ENCODE measurements at places on chromosomes 3 and 15. TPM values are rescaled to one million over a fixed set of nuclear protein-coding genes. Genes with fewer than 3 reads are reported as not detected.

The TNIK gene
- total RNA-seq: 3.1 TPM

The RNF168 gene
- total RNA-seq: 17.5 TPM

The GP9 gene
- total RNA-seq: not detected

The PCOLCE2 gene
- total RNA-seq: 7.7 TPM

The SCAPER gene
- total RNA-seq: 5.4 TPM

DNA sequence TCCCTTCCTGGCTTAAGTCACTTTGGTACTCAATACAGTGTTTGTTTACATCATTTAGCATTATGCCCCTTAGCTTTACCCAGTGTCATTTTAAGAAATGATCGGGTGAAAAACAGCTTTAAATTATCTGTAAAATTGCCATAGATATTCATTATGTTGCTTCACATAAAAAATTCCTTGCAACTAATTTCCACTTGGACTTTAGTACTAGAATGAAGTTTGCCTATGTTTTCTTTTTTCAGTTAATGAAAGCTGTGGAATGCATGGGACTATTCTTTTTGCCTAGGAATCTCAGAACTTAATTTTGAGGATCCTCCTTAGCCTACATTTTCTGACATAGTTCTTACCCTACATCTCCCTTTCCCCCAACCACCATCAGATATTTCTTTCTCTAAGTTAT, 38.4 kb downstream of the CCNL1 start:
- no peak for DNase-seq

DNA sequence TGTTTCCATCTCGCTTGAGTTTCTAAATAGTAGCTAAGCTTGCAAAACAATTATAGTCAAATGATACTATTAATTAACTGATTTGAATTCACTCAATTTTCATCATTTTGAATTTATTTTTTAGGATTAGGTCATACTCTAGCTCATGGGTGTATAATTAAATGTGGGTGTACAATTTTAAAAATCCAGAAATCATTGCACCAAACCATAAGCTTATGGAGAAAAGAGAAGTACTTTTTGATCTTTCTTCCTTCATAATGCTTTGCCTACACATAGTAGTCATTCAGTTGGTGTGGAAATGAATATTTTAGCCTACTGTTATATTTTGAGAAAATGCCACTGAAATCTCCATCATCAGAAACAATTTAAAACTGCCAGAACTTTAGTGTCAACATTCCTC, 175.1 kb downstream of the CD47 start:
- DNase-seq: no peak

- no peak for DNase-seq
These were observed 97.8 kb downstream of the DNAH12 start for GRCh38 chr3:57446318-57446841.

DNA sequence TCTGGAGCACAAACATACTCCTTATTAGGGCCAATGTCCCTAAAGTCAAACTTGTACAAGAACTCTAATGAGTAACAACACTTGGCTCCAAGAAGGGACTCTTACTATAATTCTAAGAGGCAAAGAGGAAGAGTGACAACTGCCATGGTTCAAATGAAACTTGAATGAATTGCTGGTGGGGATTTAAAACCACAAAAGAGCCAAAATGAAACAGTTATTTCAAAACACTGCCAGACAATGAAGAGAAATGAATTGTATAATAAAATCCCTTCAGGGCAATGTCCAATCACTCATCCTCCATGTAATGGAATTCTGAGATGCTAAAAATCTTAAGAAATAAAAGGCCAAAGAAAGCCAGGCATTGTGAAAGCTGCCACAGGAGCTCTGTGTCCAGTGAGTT, 14.2 kb downstream of the THRB start:
- no peak for DNase-seq

DNA sequence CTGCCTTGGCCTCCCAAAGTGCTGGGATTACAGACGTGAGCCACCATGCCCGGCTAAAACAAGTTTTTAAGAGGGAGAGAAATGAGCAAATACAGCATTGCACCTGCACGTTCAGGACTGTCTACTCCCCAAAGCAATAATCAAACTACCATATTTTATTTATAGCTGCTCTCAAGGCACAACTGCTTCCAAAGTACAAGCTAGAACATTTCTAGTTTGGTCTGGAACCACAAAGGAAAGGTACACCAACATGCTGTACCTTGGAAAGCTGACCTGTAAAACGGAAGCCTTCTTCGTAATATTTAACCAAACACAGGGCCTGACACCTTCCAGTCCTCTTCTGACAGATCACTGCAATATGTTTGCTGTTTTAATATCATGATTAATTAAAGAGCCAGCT, 14.5 kb upstream of the VGLL4 start:
- DNase-seq: no peak

- DNase-seq: no peak
These were observed 17.7 kb upstream of the OCA2 start for GRCh38 chr15:28116521-28117431.

DNA sequence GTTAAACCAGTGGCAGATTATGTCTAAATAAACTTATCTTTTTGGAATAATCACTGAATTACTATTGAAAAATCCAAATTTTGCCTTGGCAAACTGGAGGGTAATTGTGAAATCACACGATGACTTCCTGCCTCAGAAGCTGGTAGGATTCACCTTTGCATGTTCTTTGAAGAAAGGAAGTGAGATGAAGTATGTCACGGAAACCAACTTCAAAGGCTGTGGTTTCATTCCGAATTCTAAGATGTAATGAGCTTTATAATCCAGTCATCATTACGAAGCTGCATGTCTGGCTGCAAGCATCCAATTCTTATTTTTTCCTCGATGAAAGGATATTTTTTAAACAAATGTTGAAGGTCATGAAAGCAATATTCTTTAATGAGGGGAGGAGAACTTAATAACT, 15.0 kb upstream of the ZBED2 start:
- DNase-seq: no peak

DNA sequence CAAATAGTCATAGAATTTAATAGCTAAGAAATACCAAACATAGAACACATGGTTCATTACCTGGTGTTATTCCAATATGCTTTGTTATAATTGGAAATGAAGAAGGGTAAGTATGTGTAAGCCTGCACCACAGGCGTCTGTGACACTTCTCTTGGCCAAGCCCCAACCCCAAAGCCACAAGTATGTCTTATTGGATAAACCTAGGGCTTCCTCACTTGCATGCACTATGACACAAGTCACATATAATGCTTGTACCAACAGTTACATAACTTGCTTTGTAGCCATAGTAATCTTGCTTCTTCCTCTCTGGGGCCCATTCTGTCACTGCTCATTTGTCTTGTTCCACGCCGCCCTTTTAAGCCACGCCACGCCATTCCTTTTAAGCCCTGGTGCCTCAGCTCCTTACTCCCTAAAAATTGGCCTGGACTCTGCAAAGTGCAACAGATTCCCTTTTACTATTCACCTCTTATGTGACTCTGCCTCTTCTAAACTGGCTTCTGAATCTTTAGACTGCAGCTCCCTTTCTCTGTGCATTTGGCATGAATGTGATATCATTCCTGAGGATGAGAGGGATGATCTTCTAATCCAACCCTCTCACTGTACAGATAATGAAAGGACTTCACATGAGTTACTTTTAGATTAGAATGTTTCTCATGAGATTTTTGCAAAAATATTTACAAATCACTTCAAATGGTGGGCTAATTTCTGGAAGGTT, 48.1 kb upstream of the EPHA3 start:
- DNase-seq: no peak

DNA sequence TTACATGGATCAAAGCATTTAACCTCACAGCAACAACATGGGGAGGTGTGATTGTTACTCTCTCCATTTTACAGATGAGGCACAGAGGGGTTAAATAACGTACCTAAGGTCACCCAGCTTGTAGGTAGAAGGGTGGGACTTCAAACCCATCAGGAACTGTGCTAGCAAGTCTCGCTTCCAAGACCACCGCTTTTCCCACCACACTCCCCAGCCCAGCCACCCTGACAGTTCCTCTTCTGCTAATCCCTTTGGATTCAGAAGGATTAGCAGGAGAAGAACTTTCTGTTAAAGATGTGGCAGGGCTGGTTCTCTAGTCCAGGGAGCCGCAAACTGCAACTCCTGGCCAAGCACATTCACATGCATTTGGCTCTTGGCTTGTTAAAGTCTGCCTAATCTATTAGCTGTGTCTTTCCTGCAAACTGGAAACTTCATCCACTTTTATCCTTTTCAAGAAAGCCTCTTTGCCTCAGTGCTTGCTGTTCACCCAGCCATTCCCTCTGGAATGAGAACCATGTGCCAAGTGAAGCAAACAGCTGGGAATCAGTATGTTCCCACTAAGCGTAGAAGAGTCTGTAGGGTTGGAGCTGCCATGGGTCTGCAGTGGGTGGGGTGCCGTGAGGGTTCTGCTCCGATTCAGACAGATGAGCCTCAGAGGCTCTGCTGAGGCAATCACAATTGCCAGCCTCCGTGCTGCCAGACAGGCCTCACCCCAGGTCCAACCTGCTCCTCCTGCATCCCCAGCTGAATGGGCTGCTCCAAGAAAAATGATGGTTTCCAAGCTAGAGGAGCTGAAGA, 44.6 kb downstream of the POMGNT2 start:
- DNase-seq: no peak

DNA sequence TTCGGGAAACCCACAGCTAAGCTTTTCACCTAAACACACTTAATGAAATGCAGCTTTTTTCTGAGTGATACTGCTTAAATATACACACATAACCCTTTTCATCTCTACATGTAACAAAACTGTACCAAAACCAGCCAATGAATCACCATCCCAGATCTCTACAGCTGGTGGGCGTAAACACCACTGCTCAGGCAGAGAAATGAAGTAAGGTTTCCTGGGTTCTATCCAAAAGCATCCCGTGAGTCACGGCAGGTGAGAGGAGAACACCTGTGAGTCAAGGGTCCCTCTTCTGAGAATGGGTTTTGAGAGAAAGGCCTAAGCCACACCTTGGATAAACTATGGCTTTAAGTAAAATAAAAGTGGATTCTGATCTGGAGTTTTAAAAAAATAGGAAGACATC, 2.6 kb downstream of the CLDN1 start:
- no peak for DNase-seq

- no peak for DNase-seq
These were observed 15.8 kb upstream of the NSMCE3 start for GRCh38 chr15:29285386-29285785.

DNA sequence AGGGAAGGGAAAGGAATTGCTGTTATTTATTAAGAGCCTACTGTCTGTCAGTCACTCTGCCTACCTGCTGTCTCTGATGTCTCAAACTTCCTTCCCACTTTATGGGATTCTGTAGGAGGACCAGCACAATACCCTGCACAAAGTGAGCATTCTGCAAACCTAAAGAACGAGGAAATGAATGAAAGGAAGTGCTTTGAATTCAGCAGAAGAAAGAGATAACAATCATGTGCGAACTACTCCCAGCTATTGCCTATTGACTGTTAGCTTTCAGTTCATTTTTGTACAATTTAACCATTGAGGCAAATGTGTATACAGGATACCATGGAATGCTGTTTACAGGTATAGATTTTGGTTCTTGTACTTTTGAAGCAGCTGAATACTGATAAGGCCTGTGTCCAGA, 66.8 kb downstream of the CMSS1 start:
- no peak for DNase-seq

Measured in epithelial cell of proximal tubule (primary cell).